T-cell (primary cell): ENCODE measurements at places on chromosomes 6 and 20. TPM values are rescaled to one million over a fixed set of nuclear protein-coding genes. Genes with fewer than 3 reads are reported as not detected.

FOXO3 gene
- 26.2 TPM for total RNA-seq

DNA sequence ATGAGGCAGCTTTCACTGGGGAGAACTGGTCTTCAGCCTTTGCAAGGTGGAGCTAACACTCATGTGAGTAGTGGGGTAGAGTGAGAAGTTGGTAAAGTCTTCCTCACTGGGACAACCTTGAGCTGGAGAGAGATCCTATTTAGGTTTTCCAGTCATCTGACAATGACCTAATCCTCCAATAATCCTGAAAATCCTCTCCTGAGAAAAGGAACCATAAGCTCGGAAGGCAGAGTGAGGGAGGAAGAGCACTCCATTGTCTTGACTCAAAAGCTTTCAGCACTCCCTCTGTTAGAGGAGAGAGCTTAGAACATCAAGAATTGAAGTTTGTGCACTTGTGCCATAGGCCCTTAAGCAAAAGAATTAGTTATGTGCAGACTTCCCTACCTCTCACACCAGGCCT is 77.8 kb downstream of the TRAM2 start:
- H3K4me1 ChIP-seq: no peaks in the 10 kb centered on the region
- no peaks in the 10 kb centered on the region for H3K36me3 ChIP-seq
- no peak for DNase-seq
- no peak overlapping the region for H3K4me3 ChIP-seq
- H3K27me3 ChIP-seq: no peaks in the 10 kb centered on the region

GRCh38 chr6:153976921-153977693 is 61.9 kb upstream of the OPRM1 start:
- no peak overlapping the region for H3K4me3 ChIP-seq
- no peak for DNase-seq
- no peaks in the 10 kb centered on the region for H3K27me3 ChIP-seq
- H3K4me1 ChIP-seq: no peaks in the 10 kb centered on the region
- H3K27ac ChIP-seq: no peak overlapping the region

DNA sequence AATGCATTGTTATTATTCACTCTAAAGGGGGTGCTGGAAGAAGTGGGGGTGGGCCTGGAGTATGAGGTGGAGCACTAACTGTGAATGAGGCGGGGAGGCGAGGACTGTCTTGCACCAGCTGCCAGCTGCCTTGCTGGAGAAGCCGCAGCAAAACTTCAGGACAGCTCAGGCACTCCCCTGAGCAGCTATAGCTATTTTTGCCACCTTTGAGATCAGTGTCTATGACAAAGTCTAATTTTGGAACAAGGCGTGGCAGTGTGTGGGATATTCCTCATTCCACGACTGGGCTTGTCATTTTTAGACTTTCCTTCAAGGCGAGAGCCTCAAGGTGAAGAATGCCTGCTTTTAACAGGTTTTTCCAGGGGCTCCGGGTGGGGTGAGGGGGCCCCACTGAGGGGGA is 143.8 kb downstream of the DOK5 start:
- no peaks in the 10 kb centered on the region for H3K36me3 ChIP-seq
- H3K4me1 ChIP-seq: no peaks in the 10 kb centered on the region
- DNase-seq: no peak
- peaks cover 3% of the 10 kb centered on the region for H3K27me3 ChIP-seq
- no peak overlapping the region for H3K4me3 ChIP-seq

DNA sequence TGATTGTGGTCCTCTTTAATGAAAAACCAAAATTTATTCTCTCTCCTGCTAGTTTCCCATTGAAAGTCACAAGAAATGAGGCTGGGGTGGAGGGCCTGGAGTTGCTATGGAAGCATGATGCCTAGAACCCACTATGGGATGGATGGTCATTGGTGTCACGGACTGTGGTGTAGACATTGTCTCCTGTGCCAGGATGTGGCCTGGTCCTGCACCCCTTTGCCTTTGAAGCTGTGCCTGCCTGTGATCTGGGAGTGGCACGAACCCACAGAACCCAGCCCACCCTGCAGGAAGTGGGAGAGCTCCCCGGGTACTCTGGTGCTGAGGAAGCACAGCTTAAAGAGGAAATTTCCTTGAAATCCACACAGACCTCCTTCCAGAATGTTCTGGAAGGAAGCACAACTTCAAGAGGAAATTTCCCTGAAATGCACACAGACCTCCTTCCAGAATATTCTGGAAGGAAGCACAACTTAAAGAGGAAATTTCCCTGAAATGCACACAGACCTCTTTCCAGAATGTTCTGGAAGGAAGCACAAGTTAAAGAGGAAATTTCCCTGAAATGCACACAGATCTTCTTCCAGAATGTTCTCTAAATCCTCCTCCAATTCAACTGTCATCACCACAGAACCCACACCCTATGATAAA is 105.6 kb downstream of the CDH26 start:
- DNase-seq: no peak
- no peak overlapping the region for H3K4me3 ChIP-seq
- H3K27ac ChIP-seq: no peak overlapping the region
- no peaks in the 10 kb centered on the region for H3K27me3 ChIP-seq
- H3K36me3 ChIP-seq: no peaks in the 10 kb centered on the region
- peaks cover 7% of the 10 kb centered on the region for H3K4me1 ChIP-seq

GRCh38 chr20:10504994-10505730 is 70.1 kb downstream of the SLX4IP start:
- H3K4me3 ChIP-seq: no peak overlapping the region
- peaks cover 12% of the 10 kb centered on the region for H3K4me1 ChIP-seq
- H3K27me3 ChIP-seq: no peaks in the 10 kb centered on the region
- no peak overlapping the region for H3K27ac ChIP-seq
- no peak for DNase-seq
- no peaks in the 10 kb centered on the region for H3K36me3 ChIP-seq

KCNB1 gene
- total RNA-seq: 0.13 TPM

- no peak overlapping the region for H3K27ac ChIP-seq
- H3K4me1 ChIP-seq: no peaks in the 10 kb centered on the region
- H3K27me3 ChIP-seq: peaks cover 17% of the 10 kb centered on the region
- no peaks in the 10 kb centered on the region for H3K36me3 ChIP-seq
These were observed 4.2 kb downstream of the LRP11 start for GRCh38 chr6:149859938-149860337.

DNA sequence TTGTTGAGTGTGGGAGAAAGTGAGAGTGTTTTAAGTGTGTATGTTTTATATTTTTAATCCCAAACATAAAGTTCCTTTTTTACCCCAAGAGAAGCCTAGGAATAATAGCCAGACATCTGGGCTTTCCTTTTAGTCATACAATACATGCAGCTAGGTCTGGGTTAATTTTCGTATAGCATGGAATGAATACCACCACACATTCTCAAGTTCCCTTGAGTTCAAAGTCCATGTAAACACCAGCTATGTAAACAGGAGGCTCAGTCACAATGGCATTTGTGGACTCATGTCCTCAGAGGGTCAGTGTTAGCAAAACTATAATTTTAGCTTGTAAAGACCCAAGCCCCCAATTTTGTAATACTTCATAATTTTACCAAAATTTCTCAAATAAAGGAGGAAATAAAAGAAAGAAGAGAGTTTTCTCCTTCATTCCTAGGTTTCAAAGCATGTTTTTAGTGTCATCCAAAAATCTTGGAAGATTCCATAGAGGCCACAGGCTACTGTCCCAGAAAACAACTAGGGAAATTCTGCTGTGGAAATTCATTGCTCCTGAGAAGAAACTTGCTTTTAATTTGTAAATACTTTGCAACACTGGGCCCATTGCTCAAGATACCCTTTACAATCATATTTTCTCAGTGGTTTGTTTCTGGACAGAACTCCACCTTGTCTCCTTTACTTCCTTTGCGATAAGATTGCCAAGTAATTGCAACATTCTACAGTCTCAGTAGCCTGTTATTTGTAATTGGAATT is 671.2 kb downstream of the COL12A1 start:
- no peaks in the 10 kb centered on the region for H3K36me3 ChIP-seq
- H3K27ac ChIP-seq: no peak overlapping the region

DNA sequence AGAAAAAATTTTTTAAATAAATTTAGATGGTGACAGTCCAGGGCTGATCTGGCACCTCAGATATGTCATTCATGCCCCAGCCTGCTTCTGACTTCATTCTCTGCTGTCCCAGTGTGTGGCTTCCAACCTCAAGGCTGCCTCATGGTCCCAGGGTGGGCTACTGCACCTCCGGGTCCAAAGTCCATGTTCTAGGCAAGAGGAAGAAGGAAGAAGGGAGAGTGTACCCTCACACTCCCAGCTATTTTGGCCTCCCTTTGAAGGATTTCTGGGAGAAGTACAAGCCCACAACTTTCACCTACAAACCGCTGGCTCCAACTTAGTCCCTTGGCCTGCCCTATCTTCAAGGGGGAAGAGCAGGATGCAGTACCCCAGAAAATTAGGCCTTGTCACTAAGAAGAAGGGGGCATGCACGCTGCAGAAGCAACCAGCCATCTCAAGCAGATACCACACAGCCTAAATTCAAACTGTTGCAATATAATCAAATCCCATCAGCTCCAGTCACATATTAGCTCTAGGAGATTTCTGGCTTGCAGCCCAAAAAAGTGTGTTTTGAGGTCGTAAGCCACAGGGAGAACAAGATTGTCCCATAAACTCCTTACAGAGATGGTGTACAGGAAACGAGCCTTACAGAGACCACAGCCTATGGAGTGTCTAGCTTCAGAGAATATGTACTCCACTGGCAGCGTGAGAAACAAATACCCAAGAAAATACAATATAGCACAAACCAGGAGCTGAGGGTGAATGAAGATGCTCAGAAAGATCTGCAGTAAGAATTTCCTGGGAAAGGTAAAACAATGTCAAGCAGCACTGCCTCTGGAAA is 906 bp upstream of the BTN3A2 start:
- H3K27me3 ChIP-seq: no peaks in the 10 kb centered on the region
- no peaks in the 10 kb centered on the region for H3K36me3 ChIP-seq
- peak overlapping the region; percentile 64 for H3K4me3 ChIP-seq
- H3K27ac ChIP-seq: peak overlapping the region; percentile 94
- H3K4me1 ChIP-seq: peaks cover 30% of the 10 kb centered on the region

DNA sequence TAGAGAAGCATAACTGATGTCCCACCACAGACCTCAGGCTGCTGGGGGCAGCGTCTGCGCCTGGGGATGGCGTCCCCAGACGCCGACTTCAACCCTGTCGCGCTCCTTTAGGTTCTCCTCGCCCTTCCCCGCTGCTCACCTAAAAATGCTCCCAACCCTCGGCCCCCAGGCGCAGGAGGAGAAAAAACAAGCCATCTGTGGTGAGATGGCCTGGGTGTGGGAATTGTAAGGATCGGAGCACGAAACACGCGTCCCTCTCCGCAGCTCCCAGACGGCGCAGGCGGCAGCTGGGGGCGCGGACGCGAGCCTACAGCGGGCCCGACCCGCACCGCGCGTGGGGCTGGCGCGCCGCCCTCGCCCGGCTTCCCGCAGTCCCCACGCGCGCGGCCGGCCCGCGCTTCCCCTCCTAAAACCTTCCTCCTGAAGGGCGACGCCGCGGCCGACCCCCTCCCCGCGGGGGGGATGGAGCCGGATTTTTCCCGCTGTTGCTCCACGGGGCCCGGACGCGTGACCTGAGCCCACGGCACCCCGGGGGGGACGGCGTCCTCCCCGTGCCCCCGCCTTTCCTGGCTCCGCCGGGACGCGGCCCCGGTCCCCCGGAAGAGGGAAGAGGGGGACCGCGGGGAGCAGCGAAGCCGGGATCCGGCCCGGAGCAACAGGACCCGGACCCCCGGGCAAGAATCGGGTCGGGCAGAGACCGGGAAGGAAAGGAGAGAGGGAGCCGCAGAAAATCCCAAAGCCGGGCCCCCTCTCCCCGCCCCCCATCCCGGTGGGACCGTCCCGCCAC is 611 bp downstream of the EPB41L2 start:
- no peak overlapping the region for H3K27ac ChIP-seq
- DNase-seq: no peak
- no peaks in the 10 kb centered on the region for H3K36me3 ChIP-seq

DNA sequence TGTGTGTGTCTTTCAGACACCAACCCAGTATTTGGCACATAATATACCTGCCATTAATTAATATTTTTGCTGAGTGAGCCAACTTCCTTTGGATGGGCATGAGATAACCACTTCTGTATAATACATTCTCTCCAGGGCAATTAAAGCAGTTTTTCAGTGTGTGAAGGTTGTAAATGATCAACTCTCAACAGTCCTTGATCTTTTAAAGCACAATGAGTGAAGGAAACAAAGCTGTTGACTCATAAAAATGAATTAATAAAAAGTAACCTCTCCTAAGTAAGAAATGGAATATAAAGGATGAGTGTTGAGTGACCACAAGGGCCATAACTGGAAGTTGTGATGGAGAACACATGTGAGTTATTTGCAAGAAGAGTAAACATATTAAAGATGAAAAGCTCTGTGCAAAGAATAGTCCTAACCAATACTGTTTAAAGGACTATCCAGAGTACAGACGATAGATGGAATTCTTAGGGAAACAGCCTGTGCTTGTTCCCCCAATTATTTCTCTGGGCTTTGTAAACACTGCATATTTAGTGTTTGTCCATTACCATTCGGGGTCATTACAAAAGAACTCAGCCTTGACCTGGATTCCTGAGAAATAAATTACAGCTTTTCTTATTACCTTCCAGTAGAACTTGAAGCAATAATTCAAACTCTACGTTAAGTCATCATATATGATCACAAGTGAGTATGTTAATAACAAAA is 446.2 kb downstream of the PLCB1 start:
- H3K27ac ChIP-seq: no peak overlapping the region
- H3K4me3 ChIP-seq: no peak overlapping the region
- H3K36me3 ChIP-seq: no peaks in the 10 kb centered on the region
- DNase-seq: no peak
- no peaks in the 10 kb centered on the region for H3K4me1 ChIP-seq

FAM184A gene
- total RNA-seq: 3.8 TPM

COX4I2 gene
- not detected for total RNA-seq

FOXQ1 gene
- total RNA-seq: not detected

DNA sequence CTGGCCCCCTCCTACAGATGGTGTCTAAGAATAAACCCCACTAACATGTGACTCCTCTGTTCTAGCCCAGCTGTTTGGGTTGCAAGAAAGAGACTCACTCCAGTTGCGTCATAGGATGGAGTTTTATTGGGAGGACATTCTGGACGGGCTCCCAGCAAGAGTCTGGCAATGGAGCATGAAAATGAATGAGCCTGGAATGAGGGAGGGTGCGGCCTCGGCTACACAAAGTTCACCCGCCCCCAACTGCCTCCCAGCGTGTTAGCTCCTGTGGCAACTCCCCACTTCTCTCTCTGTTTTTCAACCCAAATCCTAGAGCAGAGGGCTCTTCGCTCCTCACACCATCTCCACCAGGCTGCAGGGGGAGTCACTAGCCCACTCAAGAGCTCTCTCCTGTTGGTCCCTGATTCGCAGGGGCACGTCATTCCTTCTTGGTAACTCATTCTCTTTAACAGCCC is 5.1 kb upstream of the ADAM33 start:
- H3K36me3 ChIP-seq: no peaks in the 10 kb centered on the region
- H3K27me3 ChIP-seq: peaks cover 21% of the 10 kb centered on the region

- no peak overlapping the region for H3K4me3 ChIP-seq
- no peak overlapping the region for H3K27ac ChIP-seq
- H3K4me1 ChIP-seq: no peaks in the 10 kb centered on the region
These were observed 26.7 kb upstream of the MYLIP start for GRCh38 chr6:16102208-16102607.

- H3K27ac ChIP-seq: no peak overlapping the region
- no peaks in the 10 kb centered on the region for H3K36me3 ChIP-seq
- H3K4me1 ChIP-seq: no peaks in the 10 kb centered on the region
These were observed 115.6 kb downstream of the KHDC1L start for GRCh38 chr6:73109659-73110058.

RSPH9 gene
- not detected for total RNA-seq
